ENCODE measurements at places on chromosomes 5 and 9. TPM values are rescaled to one million over a fixed set of nuclear protein-coding genes. Genes with fewer than 3 reads are reported as not detected.

DNA sequence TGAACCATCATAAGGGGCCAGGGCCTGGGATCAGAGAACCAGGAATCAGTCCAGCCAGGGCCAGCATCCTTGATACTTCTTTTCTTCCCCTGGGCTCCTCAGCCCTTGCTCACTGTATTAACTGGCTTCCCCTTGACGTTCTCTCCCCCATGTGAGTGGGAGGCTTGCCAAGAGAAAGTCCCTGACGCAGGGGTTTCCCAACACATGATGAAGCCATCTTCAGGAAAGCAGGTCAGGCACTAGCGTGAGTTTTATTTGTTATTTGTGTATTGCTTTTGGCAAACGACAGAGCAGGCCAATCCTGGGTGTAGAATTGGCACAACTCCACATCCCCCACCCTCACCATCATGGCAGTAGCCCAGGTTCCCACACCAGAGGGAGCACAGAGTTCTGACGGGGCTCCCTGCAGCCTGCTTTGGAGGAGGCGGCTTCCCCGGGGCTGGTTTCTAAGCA lies 165.5 kb upstream of the NFIL3 start:
- no peak overlapping the region for H3K4me3 ChIP-seq
- H3K4me1 ChIP-seq = no peaks in the 10 kb centered on the region
- DNase-seq = peak; percentile 60
- H3K27me3 ChIP-seq = no peaks in the 10 kb centered on the region
- H3K36me3 ChIP-seq = no peaks in the 10 kb centered on the region

GRCh38 chr5:74105126-74105780 lies 479.3 kb downstream of the ARHGEF28 start:
- no peaks in the 10 kb centered on the region for H3K27me3 ChIP-seq
- H3K4me3 ChIP-seq = no peak overlapping the region
- H3K36me3 ChIP-seq = no peaks in the 10 kb centered on the region
- H3K27ac ChIP-seq = no peak overlapping the region
- H3K4me1 ChIP-seq = no peaks in the 10 kb centered on the region

DNA sequence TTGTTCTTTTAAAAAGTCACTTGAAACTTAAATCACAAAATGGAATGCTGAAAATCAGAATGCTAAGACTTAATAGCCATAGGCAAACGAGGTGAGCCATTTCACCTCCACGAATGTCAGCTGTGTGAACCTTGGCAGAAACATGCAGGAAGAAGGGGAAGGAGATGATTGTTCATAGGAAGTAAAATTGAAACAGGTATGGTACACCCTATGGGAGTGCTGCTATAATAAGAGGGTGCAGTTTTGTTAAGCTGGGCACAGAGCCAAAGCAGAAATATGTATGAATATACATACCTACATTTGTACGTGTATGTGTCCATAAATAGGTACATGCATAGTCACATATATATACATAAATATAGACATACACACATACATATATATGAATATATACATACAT lies 51.0 kb upstream of the SPINK5 start:
- no peaks in the 10 kb centered on the region for H3K4me1 ChIP-seq
- no peaks in the 10 kb centered on the region for H3K27me3 ChIP-seq
- no peaks in the 10 kb centered on the region for H3K36me3 ChIP-seq
- no peak overlapping the region for H3K4me3 ChIP-seq

GRCh38 chr5:32421075-32421474 lies 23.5 kb downstream of the ZFR start:
- no peak overlapping the region for H3K4me3 ChIP-seq
- no peak overlapping the region for H3K27ac ChIP-seq
- DNase-seq = no peak
- no peaks in the 10 kb centered on the region for H3K4me1 ChIP-seq
- no peaks in the 10 kb centered on the region for H3K27me3 ChIP-seq

DNA sequence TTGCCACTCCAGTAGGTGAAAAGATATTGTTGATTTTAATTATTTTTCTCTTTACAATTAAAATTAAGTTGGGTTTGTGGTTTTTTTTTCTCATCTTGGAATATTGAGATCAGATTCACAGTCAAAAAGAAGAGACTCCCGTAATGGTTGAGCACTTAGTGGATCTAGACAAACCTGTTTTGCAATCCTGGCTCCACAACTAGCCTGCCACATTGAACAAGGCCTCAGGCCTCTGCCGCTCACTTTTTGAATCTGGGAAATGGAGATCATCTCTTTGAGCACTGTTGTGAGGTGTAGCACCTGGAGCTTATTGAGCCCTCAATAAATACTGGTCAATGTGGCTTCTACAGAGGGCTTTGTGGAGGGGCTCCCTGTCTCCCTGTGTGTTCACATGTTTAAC lies 37.1 kb upstream of the RARS1 start:
- no peak for DNase-seq
- no peaks in the 10 kb centered on the region for H3K36me3 ChIP-seq
- H3K4me3 ChIP-seq = no peak overlapping the region

- H3K4me1 ChIP-seq = peaks cover 8% of the 10 kb centered on the region
- no peaks in the 10 kb centered on the region for H3K36me3 ChIP-seq
- peak overlapping the region; percentile 82 for H3K27ac ChIP-seq
- H3K27me3 ChIP-seq = no peaks in the 10 kb centered on the region
- peak; percentile 67 for DNase-seq
These were observed 120.9 kb upstream of the TARS1 start for GRCh38 chr5:33319841-33320240.

DNA sequence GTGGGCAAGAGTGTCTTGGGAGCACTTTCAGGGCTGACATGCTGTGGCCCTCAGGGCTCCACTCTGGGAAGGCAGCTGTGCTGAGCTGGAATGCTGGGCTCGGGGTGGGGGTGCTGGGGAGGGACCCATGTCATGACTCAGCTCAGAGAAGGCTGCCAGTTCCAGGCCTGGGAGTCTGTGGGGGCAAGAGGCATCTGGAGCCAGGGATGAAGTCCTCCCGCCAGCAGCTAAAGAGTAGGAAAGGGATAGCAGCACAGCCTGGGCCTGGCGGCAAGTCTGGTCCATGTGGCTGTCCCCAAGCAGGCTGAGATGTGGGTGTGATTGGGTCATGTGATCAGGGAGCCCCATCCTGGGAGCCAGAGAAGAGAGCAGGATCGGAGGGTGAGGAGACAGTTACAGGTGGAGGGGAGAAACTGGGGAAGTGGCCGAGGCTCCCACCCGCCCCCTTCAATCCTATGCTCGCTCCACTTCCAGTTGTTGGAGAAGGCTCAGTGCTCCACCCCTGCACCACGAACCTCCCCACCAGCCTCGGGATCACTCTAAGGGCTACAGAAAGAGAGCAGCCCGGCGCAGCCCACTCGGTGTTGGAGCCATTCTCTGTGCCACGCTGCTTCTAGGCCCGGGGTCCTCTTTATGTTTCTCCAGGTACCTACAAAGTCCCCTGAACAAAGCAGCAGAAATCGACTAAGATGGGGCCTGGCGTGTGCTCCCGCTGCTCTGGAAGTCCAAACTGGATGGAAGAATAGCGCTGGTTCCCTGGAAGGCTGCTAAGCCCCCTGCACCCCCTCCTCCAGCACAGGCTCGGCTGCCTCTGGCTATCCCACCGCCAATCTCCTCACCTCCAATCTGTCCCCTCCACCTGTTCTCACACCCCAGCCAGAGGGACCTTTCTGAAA lies 12.0 kb downstream of the PDGFRB start:
- H3K4me3 ChIP-seq = no peak overlapping the region
- peak; percentile 96 for DNase-seq
- no peaks in the 10 kb centered on the region for H3K27me3 ChIP-seq
- H3K36me3 ChIP-seq = peaks cover 2% of the 10 kb centered on the region
- peaks cover 78% of the 10 kb centered on the region for H3K4me1 ChIP-seq

Gene SLCO6A1
- not detected for total RNA-seq

- H3K4me3 ChIP-seq = no peak overlapping the region
- H3K4me1 ChIP-seq = peaks cover 7% of the 10 kb centered on the region
- no peak for DNase-seq
These were observed 26.2 kb downstream of the NREP start for GRCh38 chr5:111730659-111731382.

DNA sequence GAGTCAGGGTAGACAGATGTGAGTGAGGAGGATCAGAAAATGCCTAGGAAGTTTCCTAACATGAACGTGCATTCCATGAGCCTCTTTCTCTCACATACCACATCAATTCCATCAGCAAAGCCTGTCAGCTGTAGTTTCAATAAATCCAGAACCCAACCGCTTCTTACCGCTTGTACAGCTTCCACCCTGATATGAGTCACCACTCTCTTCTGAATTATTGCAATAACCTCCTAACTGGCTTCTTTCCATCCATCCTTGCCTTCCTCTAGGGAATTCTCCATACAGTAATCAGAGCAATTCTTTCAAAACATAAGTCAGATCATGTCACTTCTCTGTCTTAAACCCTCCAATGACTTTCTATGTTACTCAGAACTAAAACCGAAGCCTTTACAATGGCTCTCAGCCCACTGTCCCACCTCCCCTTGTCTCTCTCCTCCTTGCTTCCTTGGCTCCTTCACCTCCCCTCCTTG lies 8.1 kb upstream of the RAD23B start:
- H3K4me1 ChIP-seq = peaks cover 37% of the 10 kb centered on the region
- H3K27ac ChIP-seq = peak overlapping the region; percentile 67
- peak; percentile 99 for DNase-seq
- H3K27me3 ChIP-seq = no peaks in the 10 kb centered on the region

- no peak for DNase-seq
- no peak overlapping the region for H3K27ac ChIP-seq
- no peaks in the 10 kb centered on the region for H3K27me3 ChIP-seq
- no peaks in the 10 kb centered on the region for H3K4me1 ChIP-seq
- no peaks in the 10 kb centered on the region for H3K36me3 ChIP-seq
These were observed 563.8 kb upstream of the ARRDC3 start for GRCh38 chr5:91946870-91947269.

DNA sequence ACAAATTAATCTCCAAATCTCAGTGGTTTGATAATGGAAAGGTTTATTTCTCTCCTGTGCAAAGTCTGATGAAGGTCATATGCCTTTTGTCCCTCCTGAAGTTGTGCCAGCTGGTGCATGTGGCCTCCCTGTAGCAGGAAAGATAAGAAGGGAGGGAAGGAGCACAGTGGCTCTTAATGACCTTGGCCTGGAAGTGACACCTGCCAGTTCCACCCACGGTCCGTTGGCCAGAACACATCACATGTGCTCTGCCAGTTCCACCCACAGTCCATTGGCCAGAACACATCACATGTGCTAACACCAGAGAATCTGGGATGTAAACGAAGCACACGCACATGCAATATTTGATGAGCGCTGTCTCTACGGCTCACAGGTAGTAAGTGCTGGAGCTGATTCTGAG lies 130.9 kb downstream of the DOCK2 start:
- H3K27me3 ChIP-seq = no peaks in the 10 kb centered on the region
- no peak overlapping the region for H3K27ac ChIP-seq
- H3K36me3 ChIP-seq = no peaks in the 10 kb centered on the region
- peaks cover 4% of the 10 kb centered on the region for H3K4me1 ChIP-seq

GRCh38 chr5:18048449-18048848 lies 414.2 kb downstream of the TAF11L14 start:
- no peaks in the 10 kb centered on the region for H3K36me3 ChIP-seq
- H3K27me3 ChIP-seq = no peaks in the 10 kb centered on the region
- H3K4me3 ChIP-seq = no peak overlapping the region

DNA sequence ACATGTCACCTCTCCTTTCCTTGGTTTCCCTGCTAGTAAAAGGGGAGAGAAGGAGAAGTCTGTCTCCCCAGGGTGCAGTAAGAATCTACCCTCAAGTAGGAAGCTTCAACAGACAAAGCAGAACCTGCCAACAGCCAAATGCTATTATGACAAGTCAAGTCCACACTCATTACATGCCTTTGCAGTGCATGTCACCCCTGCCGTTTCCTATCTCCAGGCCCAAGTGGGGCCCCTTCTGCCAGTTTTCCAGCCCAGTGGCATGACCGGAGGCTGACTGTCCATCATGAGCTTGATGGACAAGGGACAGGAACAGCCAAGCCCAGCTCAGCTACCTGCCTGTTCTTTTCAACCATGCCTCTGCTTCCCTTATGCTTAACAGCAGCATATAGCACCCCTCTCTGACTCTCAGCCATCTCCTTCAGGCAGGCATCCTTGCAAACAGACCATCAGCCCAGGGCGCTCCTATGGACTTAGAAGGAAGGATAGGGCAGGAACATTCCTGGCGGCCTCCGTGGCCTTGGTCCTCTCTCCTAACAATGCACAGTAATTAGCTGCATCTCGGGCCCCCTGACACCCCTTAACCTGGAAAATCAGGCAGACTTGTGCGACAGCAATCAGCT lies 107.2 kb upstream of the RAD23B start:
- DNase-seq = no peak
- H3K36me3 ChIP-seq = no peaks in the 10 kb centered on the region
- no peak overlapping the region for H3K4me3 ChIP-seq
- H3K4me1 ChIP-seq = peaks cover 2% of the 10 kb centered on the region

DNA sequence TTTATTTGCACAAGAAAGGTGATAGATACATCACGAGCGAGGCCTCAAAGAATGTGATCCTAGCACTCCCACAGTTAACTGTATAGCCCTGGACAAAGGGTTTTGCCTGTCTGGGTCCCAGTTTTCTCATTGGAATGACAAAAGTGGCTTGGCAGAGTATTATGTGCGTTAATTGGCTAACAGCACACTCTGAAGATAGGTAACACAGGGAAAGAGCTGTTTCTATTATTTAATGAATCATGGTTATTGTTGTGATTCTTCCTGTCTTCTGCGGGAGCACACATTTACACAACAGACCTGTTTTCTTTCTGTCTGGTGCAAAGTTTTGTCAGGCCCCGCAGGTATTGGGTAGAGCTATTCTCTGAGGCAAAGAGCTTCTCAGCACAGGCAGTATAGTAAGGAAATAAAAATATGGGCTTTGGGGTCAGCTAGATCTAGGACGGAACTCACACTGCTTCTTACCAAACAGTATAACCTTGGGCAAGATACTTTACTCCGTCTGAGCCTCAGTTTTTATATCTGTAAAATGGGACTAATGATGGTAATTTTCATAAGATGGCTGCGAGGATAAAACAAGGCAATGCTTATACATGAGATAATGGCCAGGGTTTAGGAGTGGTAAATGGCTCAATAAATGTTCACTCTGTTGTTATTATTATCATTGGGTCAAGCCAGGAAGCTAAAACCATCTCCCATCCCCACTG lies 78.9 kb downstream of the PLAC8L1 start:
- no peaks in the 10 kb centered on the region for H3K27me3 ChIP-seq
- H3K27ac ChIP-seq = no peak overlapping the region
- H3K36me3 ChIP-seq = no peaks in the 10 kb centered on the region
- no peak for DNase-seq
- no peak overlapping the region for H3K4me3 ChIP-seq
